ENCODE measurements at places on chromosomes 1 and 21. TPM values are rescaled to one million over a fixed set of nuclear protein-coding genes. Genes with fewer than 3 reads are reported as not detected.
A peak's percentile ranks its signal among the peaks of the same experiment; 100 is the strongest.

DAB1 gene
- 8.0 TPM for total RNA-seq

- H3K27ac ChIP-seq = no peak overlapping the region
- no peak overlapping the region for H3K4me3 ChIP-seq
- no peaks in the 10 kb centered on the region for H3K36me3 ChIP-seq
- no peaks in the 10 kb centered on the region for H3K4me1 ChIP-seq
- DNase-seq = no peak
- H3K27me3 ChIP-seq = no peaks in the 10 kb centered on the region
Measured at GRCh38 chr1:219465212-219466093, 147.5 kb downstream of the ZC3H11B start.

DNA sequence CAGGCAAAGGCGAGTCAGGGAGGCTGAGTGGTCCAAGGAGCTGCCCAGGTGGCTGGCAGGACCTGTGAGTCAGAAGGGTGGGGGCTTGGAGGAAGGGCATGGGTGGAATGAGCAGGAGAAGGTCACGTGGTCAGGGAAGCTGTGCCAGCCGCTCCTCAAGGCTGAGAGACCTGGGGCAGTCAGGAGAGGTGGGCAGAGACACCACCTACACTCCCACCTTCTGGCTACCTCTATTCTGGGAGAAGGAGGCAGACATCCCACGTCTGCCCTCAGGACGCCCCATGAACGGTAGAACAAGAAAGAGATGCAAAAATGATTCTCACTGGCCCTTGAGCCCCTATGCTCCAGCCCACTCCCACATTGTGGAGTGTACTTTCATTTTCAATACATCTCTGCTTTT, 151.8 kb upstream of the RAB4A start:
- H3K4me3 ChIP-seq = no peak overlapping the region
- H3K4me1 ChIP-seq = peaks cover 10% of the 10 kb centered on the region
- no peak for DNase-seq
- no peak overlapping the region for H3K27ac ChIP-seq

DNA sequence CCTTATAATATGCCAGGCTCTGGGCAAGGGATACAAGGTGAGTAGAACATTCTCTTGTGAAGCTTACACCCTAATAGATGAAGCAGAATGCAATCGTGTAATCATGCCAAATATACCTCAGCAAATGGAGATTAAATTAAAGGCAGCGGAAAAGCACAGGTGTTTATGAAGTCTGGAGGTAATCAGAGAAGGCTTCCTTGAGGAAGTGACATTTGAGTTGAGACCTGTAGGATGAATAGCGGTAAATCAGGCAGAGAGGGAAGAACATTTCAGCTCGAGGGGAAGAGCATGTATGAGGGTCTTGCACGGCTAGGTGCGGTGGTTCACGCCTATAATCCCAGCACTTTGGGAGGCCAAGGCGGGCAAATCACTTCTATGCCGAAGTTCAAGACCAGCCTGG, 13.5 kb downstream of the E2F2 start:
- H3K27me3 ChIP-seq = no peaks in the 10 kb centered on the region
- no peak overlapping the region for H3K4me3 ChIP-seq
- H3K27ac ChIP-seq = no peak overlapping the region

OR2T33 gene
- total RNA-seq = not detected

SLC25A34 gene
- total RNA-seq = 13.8 TPM

- DNase-seq = no peak
- H3K27ac ChIP-seq = no peak overlapping the region
- H3K27me3 ChIP-seq = no peaks in the 10 kb centered on the region
Measured at GRCh38 chr1:91075233-91076135, 53.6 kb upstream of the ZNF644 start.

HP1BP3 gene
- total RNA-seq = 148 TPM

DNA sequence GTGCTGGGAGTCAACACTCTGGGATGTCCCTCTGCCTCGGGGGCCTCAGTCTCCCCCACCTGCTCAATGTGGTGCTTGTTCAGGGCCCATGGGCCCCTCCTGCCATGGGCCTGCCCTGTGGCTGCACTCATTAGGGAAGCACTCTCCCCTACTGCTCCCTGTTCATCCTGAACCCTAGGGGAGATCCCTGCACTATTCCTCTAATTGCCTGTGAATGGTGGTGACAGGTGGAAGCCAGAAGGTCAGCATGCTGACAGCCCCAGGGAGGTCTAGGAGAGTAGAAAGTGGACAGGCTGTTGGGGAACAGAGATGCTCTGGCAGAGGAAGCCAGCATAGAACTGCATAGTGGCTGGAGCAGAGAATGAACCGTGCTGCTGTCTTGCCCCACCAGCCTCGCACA, 217.6 kb downstream of the TRABD2B start:
- no peaks in the 10 kb centered on the region for H3K36me3 ChIP-seq
- H3K4me3 ChIP-seq = no peak overlapping the region
- no peak for DNase-seq
- H3K27ac ChIP-seq = no peak overlapping the region
- no peaks in the 10 kb centered on the region for H3K27me3 ChIP-seq

PDZK1 gene
- not detected for total RNA-seq

SLC30A7 gene
- 5.7 TPM for total RNA-seq

DNA sequence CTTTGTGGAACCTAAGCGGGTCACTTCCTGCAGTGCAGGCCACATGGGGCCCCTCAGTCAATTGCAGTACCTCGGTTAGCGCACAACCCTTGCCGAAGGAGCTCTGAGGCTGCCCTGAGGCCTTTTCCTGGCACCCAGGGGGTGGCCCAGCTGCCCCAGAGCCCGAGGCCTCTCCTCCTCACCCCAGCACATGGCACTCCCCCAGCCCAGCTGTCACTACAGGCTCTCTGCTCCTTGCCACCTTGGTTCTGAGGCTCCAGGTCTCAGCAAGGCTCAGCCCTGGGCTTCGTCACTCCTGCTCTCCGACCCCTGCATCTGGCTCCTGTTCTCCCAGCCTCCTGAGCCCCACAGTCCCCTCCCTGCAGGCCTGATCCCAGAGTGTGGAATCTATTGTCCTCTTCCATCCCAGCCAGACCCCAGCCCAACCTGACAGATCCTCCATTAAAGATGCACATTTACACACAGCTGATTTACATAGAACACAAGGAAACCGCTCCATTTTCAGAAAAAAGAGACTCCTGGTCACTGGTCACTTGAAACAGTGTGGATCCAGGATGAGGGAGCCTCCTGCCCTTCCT, 192.8 kb upstream of the POU3F1 start:
- H3K27me3 ChIP-seq = peaks cover 7% of the 10 kb centered on the region
- no peaks in the 10 kb centered on the region for H3K36me3 ChIP-seq
- H3K4me1 ChIP-seq = no peaks in the 10 kb centered on the region

DNA sequence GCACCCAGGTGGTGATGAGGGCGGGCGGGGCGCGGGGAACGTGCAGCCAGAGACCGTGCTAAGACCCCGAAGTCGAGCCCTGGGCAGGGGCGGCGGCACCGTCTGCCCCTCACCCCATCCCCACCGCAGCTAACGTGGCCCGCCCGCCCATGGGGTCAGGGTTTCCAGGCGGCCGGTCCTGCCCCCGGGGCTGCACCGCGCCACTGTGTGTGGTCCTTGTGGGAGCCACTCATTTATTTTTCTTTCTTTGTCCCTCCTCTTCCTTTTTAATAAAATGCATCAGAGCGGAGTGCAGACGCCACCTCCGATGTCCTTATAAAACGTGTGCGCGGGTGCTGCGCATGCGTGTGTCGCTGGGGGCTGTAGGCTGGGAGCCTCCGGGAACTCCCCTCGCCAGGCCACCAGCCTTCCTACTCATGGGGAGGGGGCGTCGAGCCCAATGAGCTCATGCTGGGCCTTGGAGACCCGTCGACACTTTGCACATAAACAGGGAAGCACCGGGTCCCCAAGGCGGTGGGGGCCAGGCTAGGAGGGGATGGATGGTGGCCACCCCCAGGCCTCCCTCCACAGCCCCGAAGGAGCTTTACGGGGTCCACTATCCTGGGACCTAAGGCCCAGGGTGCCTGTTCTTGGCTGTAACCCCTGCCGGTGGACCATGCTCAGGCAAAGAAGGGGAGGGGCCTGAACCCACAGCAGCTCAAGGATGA, 59.9 kb downstream of the WNT9A start:
- peak overlapping the region; percentile 59 for H3K4me3 ChIP-seq
- H3K36me3 ChIP-seq = no peaks in the 10 kb centered on the region
- H3K27me3 ChIP-seq = peaks cover 3% of the 10 kb centered on the region
- peak overlapping the region; percentile 80 for H3K27ac ChIP-seq

LCE1A gene
- total RNA-seq = not detected

OR2T6 gene
- not detected for total RNA-seq
